ENCODE measurements at places on chromosomes 1 and 21.

GRCh38 chr1:4267381-4268261 is 367.5 kb upstream of the C1orf174 start:
- DNase-seq: no peak

GRCh38 chr1:222057162-222057561 is 315.3 kb upstream of the DUSP10 start:
- DNase-seq: no peak

DNA sequence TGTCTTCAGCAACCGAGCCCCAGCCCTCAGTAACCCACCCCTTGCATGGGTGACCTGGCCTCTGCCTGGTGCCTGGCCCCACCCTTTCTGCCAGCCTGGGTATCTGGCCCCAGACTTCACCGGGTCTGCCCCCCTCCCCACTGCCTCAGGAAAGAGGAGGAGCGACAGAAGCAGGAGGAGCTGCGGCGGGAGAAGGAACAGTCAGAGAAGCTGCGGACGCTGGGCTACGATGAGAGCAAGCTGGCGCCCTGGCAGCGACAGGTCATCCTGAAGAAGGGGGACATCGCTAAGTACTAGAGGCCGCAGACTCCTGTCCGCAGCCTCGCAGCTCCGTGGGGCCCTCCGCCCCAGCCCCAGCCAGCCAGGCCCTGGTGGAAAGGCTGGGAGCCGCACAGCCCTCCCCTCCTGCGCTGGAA is 6.1 kb downstream of the TNFRSF25 start:
- DNase-seq: peak; percentile 64

DNA sequence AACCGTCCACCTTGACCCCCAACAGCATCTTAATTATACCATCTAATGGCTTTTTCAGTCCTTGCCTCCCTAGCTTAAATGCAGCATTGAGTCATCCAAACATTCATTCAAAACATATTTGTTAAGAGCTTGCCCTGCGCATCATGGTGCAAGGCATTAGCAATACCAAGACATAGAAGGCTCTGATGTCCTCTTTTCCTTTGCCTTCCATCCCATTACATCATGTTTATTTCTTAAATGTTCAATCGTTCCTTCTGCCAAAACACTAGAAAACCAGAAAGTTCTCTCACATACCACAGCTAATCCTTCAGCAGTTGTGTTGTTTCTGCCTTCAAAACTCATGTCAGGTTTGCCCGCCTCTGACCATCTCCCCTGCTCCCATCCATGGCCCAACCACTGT is 29.8 kb upstream of the VTCN1 start:
- DNase-seq: no peak

DNA sequence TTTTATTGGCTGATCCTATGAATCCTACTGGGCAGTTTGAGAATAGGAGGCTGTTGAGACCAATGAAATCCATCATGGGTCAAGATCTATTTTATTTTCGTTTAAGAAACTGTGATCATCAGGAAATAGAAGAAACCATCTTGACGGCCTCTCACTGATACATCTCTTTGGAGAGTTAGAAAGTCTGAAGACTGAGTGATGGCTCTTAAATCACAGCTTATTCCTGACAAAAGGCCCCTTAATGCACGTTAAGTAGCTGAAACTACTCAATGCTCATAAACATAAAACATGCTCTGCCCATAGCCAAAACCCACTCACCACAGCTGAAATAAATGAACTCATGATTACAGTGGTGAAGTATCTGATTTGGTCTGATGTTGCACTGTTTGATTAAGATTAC is 784.5 kb upstream of the NEGR1 start:
- DNase-seq: no peak

DNA sequence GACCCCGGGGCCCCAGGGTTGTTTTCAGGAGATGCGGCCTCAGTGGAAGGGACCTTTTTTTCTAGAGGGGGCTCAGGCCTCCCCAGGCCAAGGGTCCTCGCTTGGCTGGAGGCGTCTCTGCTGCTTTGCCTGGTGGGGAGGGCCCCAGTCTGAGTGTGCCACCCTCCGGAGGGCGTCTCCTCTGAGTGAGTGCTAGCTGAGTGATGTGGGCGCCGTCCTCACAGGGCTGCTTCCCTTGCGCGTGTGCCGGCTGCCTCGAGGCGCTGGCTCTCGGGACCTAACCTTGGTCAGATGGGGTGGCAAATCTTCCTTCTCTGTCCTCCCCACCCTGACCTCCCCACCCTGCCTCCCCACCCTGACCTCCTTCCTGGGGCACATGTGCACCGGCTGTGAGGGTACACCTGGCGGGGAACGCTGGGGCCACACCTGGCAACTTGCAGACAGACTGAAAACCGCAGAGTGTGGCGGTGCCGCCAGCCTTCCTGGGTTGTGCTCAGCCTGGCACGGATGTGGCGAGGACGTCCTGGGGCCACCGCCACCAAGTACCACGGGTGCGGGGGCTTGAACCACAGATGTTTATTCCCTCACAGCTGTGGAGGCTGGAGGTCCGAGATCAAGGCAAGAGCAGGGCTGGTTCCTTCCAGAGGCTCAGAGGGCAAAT is 93.0 kb upstream of the TTC34 start:
- DNase-seq: peak; percentile 35

DNA sequence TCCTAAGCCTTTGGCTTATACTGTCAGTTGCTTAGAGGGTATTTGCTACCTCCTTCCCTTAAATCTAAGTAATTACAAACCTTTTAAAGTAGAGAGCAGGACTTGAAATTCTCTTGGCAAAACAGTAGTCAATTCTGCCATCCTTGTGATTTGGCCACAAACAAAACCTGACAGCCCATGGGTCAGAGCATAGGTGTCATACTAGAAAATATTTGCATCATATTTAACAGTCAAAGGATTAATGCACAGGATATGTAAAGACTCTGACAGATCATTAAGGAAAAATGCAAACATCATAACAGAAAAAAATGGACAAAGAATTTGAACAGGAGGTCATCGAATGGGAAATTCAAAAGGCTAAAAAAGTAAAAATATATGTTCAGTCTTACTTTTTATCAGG is 50.5 kb downstream of the ZFYVE9 start:
- no peak for DNase-seq

DNA sequence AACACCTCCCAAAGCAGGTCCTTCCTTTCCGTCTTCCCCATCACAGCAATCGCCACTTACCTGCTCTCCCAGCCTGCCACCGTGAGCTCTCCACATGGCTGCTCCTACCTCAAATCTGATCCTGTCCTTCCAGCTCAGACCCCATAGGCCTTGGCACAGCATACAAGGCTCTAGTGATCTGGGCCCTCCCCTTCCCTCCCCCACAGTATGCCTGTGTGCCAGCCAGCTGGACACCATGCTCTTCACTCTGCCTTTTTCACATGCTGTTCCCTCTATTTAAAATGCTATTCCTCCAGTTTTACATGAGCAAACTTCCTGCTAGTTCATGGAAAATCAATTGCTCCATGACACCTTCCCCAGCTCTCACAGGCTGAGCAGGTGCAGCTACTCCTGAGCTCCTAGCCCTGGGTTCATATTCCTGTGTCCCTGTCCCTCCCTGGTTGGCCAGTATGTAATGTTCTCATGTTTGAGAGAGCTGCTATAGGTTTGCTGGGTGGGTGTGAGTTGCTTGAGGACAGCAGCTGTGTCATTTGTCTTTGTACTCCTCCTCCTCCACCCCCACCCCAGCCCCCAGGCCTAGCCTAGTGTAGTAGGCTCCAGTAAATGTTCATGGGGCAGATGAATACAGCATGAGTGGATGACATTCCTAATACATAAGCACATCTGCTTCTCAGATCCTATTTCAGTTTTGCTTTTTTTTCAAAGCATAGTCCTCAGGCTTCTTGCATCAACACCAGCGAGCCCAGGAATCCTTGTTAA is 6.3 kb upstream of the TNNT2 start:
- no peak for DNase-seq

GRCh38 chr1:182984621-182985020 is 31.7 kb upstream of the SHCBP1L start:
- no peak for DNase-seq

DNA sequence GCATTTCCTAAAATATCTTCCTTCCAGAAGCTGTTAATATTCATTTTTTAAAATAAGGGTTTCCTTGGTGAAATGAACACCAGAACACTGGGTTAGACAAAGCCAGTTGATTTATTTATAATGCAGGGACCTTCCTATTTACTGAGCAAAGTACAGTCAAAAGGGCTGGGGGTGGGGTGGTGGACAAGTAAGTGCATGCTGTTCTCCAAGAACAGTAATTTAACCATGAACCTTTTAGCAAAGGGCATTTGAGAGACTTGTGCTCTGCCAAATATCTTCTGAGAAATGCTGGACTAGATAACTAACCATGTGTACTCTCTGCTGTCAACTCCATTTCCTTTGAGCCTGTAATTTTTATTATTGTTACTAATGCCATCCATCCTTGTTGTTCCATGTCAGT is 100.2 kb downstream of the OMA1 start:
- DNase-seq: no peak

DNA sequence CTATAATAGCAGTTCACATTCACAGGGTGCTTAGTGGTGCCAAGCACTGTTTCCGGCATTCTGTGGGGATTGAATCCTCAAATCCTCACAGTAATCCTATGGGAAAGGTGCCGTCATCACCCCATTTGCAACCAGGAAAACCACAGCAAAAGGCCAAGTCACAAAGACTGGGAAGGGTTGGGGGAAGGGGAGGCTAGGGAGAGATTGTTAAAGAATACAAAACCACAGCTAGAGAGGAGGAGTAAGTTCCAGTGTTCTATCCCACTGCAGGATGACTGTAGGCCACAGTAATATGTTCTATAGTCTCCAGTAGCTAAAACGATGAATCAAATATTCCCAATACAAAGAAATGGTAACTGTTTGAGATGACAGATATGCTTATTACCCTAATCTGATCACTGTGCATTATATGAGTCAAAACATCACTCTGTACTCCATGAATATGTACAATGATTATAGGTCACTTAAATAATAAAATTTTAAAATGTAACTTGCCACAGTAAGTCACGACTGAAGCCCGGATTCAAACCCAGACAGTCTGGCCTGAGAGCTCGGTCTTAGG is 256.8 kb downstream of the TOMM20 start:
- DNase-seq: no peak

DNA sequence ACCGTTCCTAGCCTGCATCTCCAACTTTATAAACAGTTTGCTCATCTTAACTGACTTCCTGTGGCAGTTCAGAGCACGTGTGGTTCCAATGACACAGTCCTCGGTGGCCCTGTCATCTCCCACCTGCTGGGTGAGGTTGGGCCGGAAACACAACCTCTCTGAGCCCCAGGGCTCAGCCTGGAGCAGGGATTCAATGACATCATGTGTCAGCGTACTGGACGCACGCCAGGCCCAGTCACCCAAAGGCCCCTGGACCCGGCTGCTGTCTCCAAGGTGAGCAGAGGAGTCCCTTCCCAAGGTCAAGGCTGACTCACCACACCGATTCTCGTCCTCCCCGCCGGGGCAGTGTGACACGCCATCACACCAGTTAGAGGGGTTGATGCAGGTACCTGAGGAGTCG is 19.9 kb downstream of the TMPRSS2 start:
- DNase-seq: no peak

DNA sequence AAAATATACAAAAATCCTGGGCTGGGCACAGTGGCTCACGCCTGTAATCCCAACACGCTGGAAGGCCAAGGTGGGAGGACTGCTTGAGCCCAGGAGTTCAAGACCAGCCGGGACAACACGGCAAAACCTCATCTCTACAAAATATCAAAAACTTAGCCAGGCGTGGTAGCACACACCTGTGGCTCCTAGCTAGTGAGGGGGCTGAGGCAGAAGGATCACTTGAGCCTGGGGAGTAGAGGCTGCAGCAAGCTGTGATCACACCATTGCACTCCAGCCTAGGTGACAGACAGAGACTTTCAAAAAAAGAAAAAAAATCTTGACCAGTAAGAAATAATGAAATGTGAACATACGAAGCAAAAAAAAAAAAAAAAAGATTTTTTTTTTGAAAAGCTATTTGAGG is 52.1 kb downstream of the ARID4B start:
- DNase-seq: no peak

DNA sequence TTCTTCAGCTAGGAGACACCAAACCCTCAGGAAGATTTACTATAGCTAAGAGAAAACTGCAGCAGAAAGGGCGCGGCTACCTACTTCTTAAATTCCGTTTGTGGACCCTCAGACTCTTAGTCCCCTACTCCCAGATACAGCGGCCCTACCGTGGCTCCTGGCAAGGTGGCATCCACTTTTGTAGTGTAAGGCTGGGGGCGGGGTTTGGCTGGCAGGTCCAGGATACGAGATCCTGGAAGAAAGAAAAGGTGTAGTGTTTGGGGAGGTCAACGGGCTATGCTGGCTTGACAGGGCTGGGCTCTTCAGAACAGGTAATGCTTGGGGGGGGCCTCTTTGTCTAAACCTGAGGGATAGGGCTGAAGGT is 280 bp downstream of the CREB3L4 start:
- no peak for DNase-seq

DNA sequence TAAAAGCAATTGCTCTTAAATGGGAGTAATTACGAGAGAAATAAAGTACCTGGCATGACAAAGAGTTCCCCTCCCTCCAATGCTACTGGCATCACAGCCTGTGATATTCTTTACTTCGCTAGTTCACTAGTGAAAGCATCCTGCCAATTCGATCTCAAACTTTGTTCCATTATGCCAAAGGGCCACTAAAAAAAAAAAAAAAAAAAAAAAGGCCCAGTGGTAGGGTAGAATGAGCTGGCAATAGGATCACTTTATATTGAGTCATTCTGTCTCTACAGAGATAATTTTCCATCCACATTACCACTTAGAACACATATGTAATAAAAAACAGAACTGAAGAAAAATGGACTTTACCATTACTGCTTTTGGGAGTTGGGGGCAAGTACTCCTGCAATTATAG is 11.2 kb downstream of the PUM1 start:
- DNase-seq: no peak

DNA sequence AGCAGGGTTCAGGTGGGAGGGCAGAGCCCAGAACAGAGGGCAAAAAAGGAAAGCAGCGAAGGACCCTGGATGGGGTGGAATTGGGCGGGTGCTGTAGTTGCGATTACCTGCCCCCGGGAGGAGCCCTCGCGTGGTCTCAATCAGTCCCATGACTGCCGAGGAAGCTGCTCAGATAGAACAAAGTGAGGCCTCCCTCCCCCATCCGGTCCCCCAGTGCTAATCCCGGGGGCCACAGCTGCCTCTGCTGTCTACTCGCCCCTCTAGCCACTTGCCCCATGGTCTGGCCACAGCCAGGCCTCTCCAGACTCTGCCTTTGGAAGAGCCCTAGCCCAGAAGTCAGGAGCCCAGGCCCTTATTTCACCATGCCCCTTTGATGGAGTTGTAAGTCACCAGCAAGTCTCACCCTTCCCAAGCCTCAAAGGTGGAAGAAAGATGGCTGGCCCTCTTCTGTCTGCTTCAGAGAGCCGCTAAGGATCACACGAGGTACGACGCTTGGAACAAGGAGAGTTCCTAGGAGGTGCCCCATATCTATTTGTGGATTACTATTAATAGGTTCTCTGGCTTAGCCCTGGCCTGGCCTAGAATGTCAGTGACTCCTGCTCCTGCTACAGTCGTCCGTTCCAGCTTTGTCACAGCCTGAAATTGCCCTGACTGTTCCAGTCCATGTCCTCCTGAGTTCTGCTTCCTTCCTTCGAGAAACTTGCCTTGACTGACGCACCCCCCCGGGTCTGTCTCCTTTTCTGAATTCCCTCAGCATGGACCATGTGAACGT is 16.4 kb downstream of the ECHDC2 start:
- DNase-seq: peak; percentile 50

GRCh38 chr1:180854456-180854855 is 58.2 kb upstream of the KIAA1614 start:
- DNase-seq: no peak

- no peak for DNase-seq
Measured at GRCh38 chr1:160638540-160638857, 8.3 kb downstream of the SLAMF1 start.
